ENCODE measurements at places on chromosomes 16 and 17.

DNA sequence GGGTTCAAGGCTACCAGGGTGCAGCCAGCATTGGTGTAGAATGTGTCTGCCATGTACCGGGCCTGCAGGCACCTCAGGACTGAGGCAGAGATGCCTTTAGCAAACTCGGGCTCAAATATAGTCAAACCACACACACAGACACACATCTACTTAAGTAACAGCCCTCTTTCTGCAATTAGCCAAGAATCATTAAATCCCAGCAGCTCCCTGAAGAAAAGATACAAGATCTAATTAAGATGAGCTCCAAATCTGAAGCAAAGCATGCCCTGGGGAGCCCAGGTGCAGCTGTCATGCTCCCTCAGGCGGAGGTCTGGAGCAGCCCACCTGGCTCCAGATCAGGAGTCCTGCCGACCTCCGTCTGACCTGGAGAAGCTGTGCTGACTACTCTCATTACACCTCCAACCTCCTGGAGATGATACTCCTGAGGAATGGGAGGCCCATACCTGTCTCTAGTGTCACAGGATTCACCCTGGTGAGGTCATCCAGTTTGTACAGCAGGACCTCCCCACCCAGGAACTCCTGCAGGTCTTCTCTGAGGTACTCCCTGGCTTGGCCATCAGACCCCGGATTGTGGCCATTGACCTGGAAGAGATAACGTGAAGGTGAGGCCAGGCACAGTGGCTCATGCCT, 6.9 kb downstream of the MYO19 start:
- no peak for DNase-seq

DNA sequence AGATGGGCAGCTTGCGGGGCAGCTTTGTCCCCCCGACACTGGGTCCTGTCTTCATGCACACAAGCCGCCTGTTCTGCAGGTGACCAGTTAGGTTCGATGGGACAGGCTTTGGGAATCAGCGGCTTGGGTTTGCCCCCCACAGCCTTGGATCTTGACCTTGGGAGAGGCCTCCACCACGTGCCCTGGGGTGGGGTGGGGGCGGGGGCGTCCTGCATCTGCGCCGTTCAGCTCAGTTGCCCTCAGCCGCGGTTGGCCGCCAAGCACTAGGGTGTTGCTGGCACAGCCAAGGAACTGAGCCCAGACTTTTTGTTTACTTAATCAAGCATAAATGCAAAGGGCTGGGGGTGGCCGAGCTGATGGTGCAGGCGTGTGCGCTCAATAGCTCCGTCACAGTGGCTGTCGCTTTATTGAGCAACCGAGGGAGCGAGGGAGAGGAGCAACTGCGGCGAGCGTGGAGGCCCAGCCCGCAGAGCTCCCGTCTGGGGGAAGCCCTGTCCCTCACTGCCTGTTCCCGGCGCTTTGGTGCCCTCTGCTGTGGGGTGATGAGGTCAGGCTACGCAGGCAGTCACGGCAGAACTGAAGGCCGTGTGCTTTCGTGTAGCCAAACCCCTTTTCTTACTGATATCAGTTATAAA, 33.9 kb downstream of the JPH3 start:
- peak; percentile 72 for DNase-seq

- DNase-seq, result no peak
Measured at GRCh38 chr16:78154729-78155461, 55.4 kb downstream of the WWOX start.

GRCh38 chr16:76118344-76118743, 158.9 kb upstream of the CNTNAP4 start:
- no peak for DNase-seq

GRCh38 chr16:88382491-88383400, at the start of gene ZNF469:
Gene ZNF469 (plus strand): TSS chr16:88382959. CDS start chr16:88427471, 44,512 bp downstream.
- no peak for DNase-seq

- DNase-seq, result no peak
Measured at GRCh38 chr17:39946551-39947330, 16.1 kb upstream of the GSDMA start.

DNA sequence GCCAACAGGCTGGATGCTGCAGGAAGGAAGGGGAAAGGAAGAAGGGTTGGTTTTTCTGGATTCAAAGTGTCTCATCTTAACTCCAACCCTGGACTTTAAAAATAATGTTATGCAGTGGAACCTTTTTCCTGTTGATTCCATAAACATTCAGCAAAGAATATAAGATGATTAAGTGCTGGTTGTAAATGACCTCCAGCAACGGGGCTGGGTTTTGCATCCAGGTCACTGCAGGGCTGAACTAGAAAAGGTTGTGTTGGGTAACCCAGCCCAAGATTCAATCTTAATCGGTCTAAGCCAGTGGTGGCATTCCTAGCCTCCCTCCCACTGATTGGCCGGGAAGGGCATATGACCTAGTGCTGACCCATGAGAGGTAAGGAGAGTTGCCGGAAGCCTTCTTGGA, 34.2 kb upstream of the PLCG2 start:
- DNase-seq, result no peak

DNA sequence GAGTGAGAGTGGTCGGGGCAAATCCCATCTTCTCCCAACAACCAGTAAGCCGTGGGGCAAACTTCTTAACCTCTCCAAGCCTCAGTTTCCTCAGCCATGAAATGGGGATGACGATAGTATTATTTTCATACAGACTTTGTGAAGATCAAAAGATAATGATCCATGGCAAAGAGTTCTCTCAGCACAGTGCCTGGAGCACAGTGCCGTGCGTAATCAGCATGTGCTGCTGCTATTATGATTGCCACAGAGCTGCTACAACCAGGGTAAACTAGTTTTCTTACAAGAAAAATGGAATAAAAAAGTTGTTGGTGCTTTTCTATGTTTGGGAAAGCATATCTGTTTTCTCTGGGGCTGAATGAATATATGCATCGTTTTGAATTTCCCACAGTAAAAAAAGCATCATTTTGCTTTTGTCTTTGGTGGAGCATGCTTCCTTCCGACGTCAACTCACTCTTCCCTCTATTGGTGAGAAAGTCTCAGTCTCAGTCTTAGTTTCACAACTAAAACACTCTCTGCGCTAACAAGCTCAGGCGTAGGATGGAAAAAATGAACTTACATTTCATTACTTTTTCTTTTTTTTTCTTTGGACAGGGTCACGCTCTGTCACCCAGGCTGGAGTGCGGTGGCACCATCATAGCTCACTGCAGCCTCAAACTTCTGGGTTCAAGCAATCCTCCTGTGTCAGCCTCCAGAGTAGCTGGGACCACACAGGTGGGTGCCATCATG, 37.2 kb downstream of the CDK5R1 start:
- no peak for DNase-seq

- DNase-seq, result no peak
Measured at GRCh38 chr17:9266697-9267117, 245.4 kb downstream of the NTN1 start.

All from effector CD8-positive, alpha-beta T cell (primary cell).